SW 1271 (cell line): ENCODE measurements at places on chromosomes 11 and 22.

GRCh38 chr22:31339148-31339832 is 6.9 kb downstream of the PATZ1 start:
- no peak for DNase-seq

GRCh38 chr22:19923914-19924513 is 17.6 kb upstream of the COMT start:
- no peak for DNase-seq

DNA sequence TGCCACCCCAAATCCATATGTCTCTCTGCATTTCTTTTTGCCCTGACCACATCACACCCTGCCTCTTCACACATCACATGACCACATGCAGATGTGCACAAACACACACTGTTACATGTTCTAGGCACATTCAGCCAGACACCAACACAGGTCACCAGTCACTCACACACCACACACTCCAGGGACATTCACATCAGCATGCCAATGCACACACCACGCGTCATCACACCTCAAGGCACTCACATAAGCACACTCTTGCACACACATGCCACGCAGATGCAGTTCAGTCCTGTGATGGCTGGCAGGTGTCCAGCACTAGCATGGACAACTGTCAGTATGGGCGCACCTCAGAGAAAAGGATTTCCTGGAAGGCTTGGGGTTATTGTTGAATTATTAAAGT is 77.0 kb upstream of the MYOD1 start:
- DNase-seq = no peak

- DNase-seq = no peak
Observed at GRCh38 chr22:34278121-34278520, 357.8 kb upstream of the LARGE1 start.

DNA sequence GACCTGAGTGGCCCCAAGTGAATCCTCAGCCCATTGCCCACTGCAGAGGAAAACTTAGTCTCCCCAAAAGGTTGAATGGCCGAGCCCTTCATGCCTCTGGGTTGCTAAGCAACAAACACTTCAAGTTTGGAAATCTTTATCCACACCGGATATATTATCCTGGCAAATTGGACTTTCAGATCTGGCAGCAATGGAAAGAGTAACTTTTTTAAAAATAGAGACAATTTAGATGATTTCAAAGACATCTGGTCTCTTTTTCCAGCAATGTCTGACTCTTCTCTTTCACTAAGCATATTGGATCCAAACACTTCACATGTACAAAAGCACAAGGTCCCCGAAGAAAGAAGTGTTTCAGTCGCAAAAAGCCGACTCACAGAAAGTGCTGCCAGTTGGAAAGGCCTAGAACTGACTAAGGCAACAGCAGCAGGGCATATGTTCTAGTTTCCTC is 505.3 kb downstream of the SOX6 start:
- DNase-seq = no peak

GRCh38 chr22:45129703-45130524 is 33.8 kb upstream of the NUP50 start:
- DNase-seq = no peak

DNA sequence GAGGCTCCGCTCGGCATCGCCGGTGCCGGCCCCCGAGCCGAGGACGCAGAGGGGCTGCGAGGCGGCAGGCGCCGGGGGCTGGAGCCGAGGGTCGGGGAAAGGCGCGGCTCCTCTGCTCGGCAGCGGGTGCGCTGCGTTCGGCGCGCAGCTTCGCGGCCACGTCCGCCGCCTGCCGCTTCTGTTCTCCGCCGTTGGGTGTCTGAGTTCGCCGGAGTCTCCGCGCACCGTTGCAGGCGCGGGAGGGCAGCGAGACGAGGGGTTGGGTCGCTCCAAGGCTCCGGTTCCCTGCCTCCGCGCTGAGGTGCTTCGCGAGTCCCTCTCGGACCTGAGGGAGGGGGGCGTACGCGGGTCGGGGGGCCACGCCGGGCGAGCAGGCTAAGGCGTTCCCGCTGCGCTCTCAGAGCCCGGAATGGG is 347 bp downstream of the MN1 start:
- no peak for DNase-seq

- DNase-seq = no peak
Observed at GRCh38 chr11:12280838-12281565, 96.4 kb upstream of the PARVA start.

GRCh38 chr11:16311831-16312230 is 44.5 kb downstream of the SOX6 start:
- no peak for DNase-seq

GRCh38 chr11:28951191-28951590 is 843.0 kb downstream of the METTL15 start:
- DNase-seq = no peak

DNA sequence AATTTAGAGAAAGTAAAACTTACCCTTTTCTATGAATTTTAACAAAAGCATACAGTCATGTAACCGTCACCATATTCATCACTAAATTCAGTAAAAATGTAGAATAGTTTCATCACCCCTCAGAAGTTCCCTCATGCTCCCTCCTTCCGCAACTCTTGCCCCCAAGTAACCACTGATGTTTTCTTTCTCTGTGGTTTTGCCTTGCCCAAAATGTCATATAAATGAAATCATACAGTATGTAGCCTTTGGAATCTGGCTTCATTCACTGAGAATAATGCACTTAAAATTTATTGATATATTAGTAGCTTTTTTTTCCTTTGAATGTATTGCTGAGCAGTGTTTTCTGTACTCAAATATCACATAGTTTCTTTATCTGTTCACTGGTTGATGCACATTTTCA is 60.1 kb downstream of the DCUN1D5 start:
- no peak for DNase-seq
